ENCODE measurements at places on chromosomes 2 and 18.

- no peak for DNase-seq
These were observed 14.5 kb downstream of the VIT start for GRCh38 chr2:36710858-36711515.

DNA sequence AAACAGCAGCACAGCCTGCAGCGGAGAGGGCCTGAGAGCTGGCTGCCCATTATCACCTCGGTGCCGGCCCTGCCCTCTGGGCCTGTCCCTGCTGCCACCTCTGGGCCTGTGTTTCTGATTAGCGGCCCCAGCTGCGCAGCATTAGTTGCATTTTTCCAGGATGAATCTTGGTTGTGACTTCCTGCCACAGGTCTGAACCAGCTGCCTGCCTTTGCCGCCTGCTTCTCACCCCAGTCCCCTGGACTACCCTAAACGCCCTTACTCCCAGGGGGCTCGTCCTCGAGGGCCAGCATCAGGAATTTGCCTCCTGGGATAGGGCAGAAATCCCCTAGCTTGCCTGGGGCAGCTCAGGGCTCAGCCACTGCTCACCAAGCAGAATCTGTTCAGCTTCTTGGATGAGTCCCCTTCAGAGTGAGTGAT, 342.8 kb downstream of the DYSF start:
- DNase-seq, result peak; percentile 62

- peak; percentile 16 for DNase-seq
These were observed 63.6 kb upstream of the FZD5 start for GRCh38 chr2:207833251-207833751.

GRCh38 chr18:41765460-41765859, 189.6 kb upstream of the PIK3C3 start:
- DNase-seq, result no peak

GRCh38 chr2:37641582-37642171, 29.8 kb downstream of the CDC42EP3 start:
- DNase-seq, result peak; percentile 37

- DNase-seq, result no peak
These were observed 203.0 kb upstream of the KCNJ3 start for GRCh38 chr2:154495455-154495868.

- DNase-seq, result no peak
These were observed 372.0 kb downstream of the KCNJ3 start for GRCh38 chr2:155070489-155070888.

DNA sequence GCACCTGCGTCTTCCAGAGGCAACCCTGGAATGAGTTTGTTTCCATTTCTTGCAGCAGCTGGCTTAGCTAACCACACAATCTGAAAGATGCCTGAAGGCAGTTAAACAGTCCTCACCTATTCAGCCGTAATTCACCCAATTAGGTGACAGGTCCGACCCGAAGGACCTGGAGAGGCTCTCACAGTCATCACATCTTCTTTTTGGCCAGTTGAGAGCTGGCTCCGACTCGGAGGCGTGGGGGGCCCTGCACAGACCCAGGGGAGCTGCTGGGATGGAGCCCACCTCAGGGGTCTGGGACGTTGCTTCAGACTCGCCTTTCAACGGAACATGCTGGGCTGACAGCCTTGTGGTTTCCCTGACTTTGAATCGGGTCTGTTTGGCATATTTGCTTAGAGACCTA, 187.3 kb downstream of the RTP5 start:
- no peak for DNase-seq

DNA sequence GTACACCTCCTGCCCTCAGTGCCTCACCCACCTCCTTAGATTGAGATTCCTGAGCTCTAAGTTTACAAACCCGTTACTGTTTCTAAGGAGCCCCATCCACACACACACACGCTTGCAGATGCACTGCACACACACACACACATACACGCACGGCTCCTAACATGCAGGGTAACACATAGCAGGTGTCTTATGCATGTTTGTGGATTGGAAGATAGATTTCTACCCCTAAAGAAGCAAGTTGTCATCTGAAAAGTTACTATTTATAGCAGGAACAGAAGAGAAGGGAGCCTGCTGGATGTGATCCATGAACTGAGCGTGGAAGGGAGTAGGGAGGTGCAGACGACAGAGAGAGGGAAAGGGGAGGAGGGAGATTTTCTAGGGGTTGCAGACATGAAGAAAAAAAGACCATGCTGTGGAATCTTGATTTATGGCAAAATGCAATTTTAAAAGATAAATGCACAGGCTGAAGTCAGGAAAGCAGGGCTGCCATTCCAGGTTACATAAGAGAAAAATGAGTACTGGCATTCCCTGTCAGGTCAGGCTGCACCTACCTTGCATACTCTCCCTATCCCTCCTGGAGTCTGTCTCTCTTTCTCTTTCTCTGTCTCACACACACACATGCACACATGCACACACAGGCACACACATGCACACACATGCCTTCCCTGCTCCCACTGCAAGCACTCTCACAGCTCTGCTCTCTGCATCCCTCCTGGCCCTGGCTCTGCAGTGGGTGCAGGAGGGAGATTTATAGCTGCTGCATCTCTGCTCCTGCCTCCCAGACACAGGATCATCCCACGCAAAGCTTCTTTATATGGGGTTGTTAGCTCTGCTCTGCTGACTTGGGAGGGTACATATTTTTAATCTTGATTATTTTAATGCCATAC, 192.6 kb upstream of the MYT1L start:
- DNase-seq, result no peak

DNA sequence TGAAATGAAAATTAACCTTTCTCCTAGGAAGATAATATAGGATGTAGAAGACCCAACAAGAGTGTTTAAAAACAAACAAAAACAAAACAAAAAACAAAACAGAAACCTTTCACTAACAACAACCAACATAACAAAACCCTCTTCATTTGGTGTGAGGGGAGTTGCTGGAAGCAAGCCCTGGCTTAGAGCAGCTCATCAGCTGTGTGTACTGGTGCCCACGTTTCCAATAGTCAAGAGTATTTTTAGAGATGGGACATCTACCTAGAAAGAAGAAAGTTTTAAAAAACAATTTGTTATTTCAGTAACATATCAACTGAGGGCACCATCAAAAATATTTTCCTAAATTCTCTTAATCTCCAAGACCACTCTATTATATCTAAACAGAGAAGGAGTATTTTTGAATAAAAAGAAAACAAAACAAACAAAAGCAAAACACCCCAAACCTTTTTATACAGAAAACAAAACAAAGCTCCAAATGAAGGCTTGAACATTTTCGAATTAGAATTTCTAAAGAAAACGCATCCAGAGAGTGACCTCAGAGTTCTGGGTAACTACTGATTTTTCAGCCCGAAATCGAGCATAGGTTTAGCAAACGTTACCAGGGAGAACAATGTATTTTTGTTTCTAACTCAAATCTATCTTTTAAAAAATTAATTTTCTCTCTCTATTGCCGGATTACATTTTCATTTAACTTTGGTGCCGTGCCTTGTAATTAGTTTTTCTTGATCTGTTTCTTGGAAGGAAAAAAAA, 134.6 kb downstream of the INSIG2 start:
- DNase-seq, result peak; percentile 3

DNA sequence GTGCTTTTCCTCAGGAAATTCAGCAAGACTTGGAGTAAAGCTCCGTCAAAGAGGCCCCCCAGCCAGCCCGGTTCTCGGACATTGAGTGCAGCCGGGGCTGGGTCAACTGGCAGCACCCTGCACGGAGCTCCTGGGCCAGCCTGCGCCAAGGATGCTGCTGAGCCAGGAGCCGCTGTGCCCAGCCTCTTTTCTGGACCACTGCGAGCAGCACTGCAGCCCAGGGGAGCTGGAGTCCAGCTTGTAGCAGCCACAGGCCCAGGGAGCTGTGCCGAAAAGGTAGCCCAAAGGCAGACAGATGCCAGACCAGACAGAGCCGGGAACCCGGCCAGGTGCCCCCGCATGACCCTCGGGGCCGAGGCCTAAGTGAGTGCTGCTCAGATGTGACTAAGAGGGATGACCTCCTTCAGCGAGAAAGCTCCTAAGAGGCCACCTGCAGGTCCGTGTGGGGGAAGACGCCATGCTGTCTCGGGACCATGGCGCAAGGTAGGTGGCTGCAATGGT, 7.3 kb downstream of the CLHC1 start:
- DNase-seq, result no peak

- DNase-seq, result no peak
These were observed 90.4 kb downstream of the MTCL1 start for GRCh38 chr18:8795586-8796325.

DNA sequence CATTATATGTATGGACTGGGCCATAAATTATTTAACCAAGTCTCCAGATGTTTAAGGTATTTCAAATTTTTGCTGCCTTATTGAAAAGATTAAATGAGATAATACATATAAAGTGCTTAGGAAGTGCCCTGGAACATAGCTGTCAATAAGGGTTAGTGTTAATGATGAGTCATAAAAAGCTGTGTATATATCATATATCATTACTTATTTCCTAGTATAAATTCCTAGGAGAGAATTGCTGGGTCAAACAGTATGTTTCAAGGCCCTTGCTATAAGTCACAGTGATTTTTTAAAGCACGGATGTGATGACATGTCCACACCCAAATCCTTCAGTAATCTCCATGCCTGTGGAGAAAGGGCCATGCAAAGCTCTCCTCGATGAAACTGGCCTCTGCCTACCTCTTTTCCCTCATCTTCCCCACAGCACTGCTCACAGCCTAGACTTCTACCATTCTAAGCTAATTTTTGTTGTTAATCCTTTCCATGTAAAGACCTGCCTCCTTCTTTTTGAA, 8.5 kb downstream of the ZNF2 start:
- DNase-seq, result no peak

GRCh38 chr2:150903461-150903860, 358.2 kb downstream of the RBM43 start:
- no peak for DNase-seq

DNA sequence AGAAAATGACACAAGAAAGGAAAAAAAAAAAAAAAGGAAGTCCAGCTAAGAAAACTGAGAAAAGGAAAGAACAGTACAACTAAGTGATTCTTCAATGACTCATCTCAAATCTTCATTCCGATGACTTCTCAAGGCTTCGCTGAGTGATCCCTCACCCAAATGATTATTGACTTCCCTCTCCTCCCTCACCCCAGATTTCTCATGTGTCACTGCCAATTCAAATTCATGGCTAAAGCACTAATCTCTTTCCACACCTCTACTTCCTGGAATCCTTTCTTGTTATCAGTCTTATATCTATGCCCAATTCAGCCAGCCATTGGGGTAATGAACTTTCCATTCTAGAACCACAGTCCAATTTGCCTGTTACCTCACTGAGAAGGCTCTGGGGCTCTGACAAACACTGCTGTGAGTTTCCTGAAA, 7.2 kb upstream of the ABCB11 start:
- DNase-seq, result peak; percentile 29

DNA sequence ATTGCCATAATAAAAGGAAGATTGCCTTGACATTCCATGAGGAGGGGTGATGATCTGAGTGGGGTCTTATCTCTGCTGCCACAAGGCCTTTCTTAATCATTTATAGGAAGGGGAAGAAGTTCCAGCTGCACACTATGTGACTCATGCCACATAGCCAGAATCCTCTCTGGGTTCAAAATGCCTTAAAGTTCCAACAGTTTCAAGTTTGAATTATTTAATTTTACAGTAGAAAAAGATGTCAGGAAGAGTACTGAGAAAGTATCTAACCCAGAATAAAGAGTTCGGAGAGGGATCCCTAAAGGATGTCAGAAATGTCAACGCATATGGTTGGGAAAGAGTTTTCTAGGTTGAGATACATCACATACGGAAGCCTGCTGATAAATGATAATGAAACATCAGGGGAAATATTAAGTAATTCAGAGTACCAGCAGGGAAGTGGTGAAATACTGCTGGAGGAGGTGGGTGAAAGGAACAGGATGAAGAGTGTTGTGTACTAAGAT, 999.9 kb downstream of the TSN start:
- no peak for DNase-seq

GRCh38 chr18:35290094-35290735, at the start of gene ZSCAN30:
TSS of gene ZSCAN30 (minus strand) at chr18:35290229. CDS start at chr18:35264352, 25,877 bp downstream.
- peak; percentile 95 for DNase-seq

- DNase-seq, result no peak
These were observed 60.5 kb upstream of the KLF7 start for GRCh38 chr2:207226243-207226642.

DNA sequence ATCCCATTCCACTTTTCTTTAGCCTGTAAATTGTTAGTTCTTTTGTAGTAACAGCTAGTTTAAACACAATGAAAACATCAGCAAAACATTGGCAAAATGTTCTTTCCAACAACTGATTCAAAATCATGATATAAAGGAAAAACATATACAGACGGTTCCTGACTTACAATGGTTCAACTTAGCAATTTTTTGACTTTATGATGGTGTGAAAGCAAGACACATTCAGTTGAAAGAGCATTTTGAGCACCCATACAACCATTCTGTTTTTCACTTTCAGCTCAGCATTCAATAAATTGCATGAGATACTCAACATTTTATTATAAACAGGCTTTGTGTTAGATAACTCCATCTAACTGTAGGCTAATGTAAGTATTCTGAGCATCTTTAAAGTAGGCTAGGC, 185.1 kb downstream of the NOL4 start:
- no peak for DNase-seq

- no peak for DNase-seq
These were observed 7.5 kb downstream of the PARD6G start for GRCh38 chr18:80239830-80240229.

DNA sequence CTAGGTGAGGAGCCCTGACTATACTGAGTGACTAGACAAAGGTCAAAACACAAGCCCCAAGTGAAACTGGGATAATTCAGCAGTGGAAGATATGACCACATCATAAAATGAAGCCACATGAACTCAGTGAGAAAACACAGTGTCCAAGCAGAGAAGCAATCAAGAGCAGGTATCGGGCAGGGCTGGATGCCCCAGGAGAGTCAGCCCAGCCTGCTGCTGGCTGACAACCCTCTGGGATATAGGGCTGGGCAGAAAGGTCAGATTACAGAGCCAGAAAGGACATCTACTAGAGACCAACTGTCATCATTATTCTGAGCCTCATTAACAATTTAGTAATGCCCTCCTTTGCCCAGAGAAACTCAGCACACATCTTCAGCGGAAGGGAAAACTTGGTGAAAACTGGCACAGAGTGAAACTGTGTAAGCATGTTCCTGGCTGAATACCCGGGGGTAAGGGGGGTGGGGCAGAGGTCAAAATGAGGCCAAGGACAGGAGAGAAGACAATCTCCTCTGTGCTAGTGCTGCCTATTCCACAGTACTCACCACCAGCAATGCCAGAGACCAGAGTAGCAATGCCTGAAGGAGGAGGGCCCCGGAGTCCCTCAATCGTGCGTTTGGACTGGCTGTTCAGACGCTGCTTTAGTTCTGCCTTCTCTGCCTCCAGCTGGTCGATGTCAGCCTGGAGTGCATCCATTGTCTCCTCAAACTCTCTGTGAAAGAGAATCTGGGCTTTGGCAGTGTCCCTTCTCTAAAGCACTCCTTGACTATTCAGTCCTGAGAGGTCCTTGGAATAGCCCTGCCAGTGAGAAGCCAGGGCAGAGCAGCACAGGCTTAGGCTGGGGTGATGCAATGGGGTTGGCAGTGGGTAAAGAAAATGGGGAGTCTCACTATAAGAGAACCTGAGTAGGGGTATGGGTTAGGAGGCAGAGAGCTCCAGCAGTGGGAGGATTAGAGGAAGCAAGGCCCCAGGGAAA, 15.3 kb downstream of the DCTN1 start:
- no peak for DNase-seq

Measured in mesenchymal stem cell (in vitro differentiated cells and primary cell).